ENCODE measurements at places on chromosomes 16 and 17.

- DNase-seq: peak; percentile 59
These were observed 53.9 kb upstream of the ERCC4 start for GRCh38 chr16:13866073-13866472.

GRCh38 chr16:28237754-28238357 is 26.1 kb upstream of the XPO6 start:
- DNase-seq: no peak

DNA sequence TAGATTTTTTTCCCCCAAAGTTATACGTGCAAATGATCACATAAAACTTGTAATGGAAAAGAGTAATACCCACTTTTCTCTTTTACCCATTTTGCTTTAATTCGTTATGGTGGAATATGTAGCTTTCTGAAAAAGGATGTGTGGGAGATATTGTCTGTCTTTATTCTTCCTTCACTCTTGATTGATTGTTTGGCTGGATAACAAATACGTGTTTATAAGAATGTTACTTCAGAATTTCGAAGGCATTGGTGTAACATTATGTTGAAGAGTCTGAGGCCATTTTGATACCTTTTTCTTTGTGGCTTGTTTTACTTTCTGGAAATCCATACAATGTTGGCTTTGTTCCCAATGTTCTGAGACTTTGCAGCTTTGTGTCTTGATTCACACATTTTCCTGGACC is 71.4 kb downstream of the BCAS3 start:
- DNase-seq: no peak

DNA sequence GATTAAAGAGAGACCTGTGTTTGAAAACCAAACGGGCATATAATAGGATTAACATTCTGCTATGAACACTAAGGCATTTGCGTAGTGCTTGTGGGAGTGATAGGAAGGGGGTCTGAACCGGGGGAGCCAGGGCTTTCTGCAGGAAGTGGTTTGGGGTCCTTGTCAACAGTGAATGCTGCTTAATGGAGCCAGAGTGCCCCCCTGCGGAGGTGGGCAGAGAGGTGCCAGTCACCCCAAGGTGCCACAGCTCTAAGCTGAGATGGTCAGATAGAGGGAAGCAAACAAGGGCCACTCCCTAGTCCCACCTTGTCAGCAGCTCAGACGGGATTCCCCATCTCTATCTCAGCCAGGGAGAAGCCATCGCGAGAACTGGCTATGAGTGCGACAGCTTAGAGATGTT is 17.7 kb downstream of the NAA60 start:
- peak; percentile 44 for DNase-seq

- DNase-seq: peak; percentile 57
These were observed 2.5 kb upstream of the RAB11FIP4 start for GRCh38 chr17:31388770-31389656.

- DNase-seq: no peak
These were observed 24.6 kb downstream of the SLC6A4 start for GRCh38 chr17:30210901-30211300.
